ENCODE measurements at places on chromosomes 7 and 10.

- no peak for DNase-seq
Observed at GRCh38 chr10:97067716-97068391, 117.9 kb downstream of the SLIT1 start.

DNA sequence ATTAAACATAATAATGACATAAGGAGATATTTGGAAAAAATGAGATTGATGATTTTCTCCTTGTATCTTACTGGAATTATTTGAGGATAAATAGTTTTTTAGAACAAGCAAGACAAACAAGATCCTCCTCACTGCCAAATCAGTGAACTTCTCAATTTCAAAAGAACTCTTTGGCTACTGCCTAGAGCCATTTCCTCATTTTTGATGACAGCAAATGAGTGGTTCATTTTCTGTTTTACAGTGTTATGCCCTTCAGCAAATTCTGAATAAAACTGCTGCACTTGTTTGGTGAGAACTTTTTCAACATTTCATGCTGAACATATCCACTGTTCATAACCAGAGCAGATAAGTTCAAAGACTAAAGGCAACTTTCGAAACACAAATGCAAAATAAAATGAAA is 42.5 kb upstream of the AHR start:
- DNase-seq: no peak

DNA sequence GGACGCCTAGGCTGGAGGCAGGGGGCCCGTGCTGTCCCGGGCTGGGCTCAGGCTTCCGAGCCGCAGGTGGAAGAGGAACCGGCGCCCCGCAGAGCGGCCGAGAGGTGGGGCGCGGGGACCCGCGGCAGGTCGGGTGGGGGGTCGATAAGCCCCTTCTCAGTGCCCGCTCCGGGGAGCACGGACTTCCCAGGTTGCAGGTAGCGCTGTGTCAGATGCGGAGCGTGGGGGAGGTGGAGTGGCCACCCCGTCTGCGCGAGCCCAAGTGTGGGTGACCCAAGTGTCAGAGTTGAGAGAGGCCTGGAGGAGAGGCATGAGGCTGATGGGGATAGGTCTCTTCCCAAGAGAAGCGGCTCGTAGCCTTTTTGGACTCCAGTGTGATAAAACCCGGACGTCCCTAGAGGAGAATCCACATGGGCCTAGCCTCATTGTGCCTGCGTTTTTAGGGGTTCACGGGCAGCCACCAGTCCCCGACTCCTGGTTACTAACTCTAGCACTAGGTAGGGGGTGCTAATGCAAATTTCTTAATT is 580 bp downstream of the EEPD1 start:
- no peak for DNase-seq

DNA sequence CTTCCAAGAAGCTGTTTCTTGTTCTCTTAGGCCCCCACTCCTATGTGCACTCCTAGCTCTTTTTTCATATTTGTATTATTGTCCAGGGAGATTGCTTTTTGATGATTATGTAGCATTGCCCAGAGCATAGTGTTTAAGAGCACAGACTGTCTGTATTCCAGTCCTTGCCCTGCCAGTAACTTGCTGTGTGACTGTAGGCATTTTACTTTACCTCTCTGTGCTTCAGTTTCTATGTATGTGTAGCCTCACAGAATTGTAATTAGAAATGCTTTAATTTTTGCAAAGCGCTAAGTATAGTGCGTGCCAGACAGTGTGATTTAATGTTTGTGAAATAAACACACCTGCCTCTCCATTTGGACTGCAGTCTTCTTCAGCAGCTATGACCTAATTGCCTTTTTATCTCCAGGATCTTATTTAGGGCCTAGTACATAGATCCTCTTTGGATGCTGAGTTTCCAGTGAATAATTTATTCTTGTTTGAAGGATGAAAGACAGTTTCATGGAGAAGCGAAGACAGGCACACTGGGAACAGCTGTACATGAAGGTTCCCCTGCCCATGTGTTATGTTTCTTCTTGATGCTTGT is 1.4 kb downstream of the SEC23IP start:
- DNase-seq: no peak

GRCh38 chr7:129089521-129090212 is 34.8 kb upstream of the TNPO3 start:
- DNase-seq: no peak

GRCh38 chr7:94433224-94433623 is 38.5 kb downstream of the COL1A2 start:
- DNase-seq: no peak

DNA sequence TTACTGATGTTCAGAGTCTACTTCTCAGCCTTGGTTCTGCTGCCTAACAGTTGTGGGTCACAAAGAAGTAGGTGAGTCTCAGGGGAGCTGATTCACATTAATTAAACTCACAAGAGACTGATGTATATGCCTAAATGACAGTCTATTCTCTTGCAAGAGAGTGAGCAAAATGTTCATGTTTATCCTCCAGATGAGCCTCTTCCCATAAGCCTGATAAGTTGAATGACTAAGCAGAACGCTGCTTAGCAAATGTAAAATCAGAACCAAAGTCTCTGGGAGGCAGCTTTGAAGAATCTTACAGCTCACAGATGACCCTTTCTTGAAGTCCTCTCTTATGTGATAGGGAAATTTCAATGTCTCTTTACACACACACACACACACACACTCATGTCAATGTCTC is 1092.2 kb downstream of the TYW1 start:
- DNase-seq: no peak

GRCh38 chr7:22864301-22864700 is 41.7 kb upstream of the TOMM7 start:
- no peak for DNase-seq

- no peak for DNase-seq
Observed at GRCh38 chr7:49660170-49660783, 113.2 kb upstream of the VWC2 start.

DNA sequence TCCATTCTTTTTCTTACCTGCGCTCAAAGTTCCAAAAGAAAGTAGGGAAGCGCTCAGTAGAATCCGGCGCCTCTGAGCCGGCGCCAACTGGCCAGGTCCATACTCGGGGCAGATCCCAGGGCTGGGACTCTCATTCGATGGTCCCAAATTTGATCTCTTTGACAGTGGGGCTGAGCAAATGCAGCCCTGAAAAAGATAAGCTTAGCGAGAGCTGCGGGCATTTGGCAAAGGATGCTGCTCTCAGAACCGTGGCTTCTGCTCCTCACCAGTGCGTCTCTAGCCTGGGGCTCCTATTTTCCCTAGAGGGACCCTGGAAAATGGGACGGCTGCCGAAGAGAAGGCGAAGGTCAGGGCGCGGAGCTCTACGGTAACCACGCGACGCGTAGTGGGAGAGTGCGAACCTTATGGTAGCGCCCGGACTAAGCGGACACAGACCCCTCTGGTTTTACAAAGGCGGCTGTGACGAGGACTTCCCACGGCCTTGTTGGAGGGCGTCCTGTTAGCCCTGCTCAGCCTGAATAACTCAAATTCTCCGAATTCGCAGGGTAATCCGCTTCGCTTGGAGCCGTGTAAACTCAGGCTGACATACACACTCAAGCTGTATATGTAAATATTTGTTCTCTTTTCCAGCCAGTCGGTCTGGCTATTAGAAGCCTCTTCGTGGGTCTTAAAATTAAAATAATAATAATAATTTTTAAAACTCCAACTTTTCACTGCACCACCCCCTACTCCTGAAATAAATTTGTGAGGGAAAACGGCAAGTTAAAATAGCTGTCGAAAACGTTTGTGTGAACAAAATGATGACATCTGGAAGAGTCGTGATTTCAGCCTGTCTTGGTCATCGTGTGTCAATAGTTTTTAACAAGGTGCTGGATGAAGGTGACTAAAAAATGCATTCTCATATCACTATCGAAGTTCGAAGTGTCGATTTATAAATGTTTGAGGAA is 869 bp upstream of the TBX20 start:
- no peak for DNase-seq

- DNase-seq: no peak
Observed at GRCh38 chr10:17081431-17081830, 48.2 kb downstream of the CUBN start.

DNA sequence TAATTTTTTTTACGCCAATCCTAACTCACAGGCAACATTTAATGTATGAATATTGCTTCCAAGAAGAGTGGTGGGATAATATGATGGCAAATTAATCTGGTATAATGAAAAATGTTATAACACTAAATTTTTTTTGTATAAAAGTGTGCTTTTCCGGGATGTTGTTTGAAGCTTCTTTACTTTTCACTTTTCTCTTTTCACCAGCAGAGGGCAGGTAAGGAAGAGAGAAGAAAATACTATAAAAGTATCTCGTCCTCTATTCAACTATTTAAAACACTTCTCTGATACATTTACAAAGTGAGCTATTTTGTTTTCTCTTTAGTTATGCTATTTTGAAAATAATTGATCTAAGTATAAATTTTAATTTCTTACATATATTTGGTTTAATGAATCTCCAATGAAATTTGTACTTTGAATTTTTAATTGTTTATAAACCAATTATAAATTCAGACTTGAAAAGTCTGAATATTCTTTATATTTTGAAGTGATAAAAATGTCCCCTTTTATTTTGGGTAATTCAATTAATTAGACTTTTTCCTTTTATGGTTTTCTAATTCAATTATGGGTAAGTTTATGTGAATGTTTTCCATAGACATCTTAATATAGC is 20.7 kb upstream of the CFTR start:
- no peak for DNase-seq

DNA sequence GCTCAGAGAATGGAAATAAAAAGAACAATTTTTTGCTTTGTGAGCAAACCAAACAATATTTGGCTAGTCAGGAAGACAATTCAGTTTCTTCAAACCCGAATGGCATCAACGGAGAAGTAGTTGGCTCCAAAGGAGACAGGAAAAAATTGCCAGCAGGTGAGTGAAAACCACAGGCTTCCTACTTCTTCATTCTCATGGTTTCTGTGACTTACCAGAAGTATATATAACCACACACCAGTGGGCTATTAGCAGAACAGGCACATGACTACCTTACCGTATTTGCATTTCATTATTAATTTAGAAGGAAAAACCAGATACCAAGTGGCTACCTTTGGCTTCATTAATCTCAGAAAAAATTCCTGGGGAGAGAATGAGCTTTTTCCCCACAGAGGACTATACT is 8.8 kb downstream of the TDRD1 start:
- DNase-seq: no peak

DNA sequence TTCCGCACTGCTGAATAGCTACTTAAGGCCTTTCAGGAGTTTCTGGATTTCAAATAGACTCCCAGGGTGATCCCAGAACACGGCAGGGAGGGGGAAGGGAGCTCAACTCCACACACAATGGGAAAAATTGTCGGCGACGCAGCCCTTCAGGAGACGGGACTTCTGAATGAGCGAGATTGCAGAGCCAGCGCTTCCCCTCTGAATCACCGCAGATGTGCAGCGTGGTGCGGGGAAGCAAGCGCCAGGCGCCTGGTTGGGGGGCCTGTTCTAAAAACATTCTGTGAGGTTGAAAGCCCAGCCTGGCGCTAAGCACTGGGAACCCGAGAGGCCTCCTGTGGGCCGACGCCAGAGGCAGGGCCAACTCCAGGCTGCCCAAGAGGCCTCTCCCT is 163.3 kb downstream of the MAD1L1 start:
- no peak for DNase-seq

GRCh38 chr7:33804140-33804660 is 101.1 kb upstream of the BMPER start:
- no peak for DNase-seq

- DNase-seq: no peak
Observed at GRCh38 chr7:137832382-137832781, 14.4 kb downstream of the DGKI start.

DNA sequence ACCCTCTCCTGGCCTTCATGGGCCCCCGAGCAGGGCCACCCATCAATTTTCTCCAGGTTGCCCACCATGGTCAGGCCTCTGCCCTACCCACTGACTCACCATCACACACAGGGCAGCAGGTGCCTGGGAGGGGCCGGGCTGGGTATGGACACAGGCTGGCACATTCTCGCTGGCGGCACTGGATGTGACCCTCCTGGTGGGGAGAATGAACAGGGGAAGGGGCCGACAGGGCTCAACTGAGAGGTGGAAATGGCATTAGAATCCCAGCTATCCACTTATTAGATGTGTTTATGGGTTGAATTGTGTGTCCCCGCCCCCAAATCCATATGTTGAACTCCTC is 16.4 kb downstream of the KCP start:
- DNase-seq: no peak

DNA sequence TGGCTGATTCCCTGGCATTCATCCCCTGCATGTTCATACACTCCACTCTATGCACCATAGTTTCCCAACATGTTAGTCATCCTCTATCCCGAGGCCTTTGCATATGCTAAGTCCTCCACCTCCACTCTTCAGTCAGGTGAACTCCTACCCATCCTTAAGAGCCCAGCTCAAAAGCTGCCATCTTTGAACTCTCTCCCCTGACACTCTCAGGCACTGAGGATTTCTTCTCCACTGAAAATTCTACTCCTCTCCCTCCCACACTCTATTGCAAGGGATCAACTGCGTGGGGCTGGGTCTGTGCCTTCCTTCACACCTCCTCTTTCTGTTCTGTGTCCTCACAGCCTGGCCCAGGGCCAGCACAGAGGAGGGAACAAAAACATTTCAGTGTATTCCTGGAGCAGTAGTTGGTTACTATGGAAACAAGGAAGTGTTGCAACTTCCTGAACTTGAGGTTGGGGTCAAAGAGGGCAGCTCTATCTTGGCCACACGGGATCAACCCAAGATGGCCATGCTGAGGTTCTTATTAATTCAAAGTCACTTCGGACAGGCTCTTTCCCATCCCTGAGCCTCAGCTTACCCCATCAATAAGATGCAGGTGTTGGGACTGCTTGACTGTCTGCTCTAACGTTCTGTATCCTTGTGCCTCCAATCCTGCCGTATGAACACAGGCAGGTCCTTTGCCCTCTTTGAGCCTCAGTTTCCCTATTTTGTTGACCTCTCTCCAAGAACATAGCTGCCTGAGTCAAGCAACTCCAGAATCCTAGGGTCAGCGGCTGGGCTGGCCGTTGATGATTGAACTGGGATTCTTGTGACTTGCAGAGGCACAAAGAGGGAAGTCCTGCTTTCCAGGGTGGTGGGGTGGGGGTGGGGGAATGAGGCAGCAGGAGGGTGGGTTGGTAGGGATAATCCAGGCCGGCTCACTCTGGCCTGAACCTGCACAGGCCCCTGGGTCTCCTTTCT is 15.5 kb downstream of the ZMIZ1 start:
- no peak for DNase-seq

GRCh38 chr7:45036317-45036716 is 36.3 kb downstream of the CCM2 start:
- no peak for DNase-seq

DNA sequence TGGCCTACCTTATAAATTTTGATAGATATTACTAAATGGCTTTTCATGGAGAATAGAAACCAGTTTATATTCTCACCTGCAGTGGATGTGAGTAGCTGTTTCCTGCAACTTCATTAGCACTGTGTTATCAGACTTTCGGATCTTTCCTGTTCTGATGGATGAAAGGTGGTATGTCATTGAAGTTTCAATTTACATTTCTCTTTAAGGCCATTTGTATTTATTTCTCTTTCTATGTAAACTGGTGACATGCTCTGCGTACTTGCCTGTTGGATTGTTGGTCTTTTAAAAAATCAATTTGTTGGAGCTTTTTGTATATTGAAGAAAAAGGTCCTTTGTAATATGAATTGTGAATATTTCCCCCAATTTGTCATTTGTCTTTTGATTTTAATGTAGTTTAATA is 95.8 kb upstream of the STRIP2 start:
- no peak for DNase-seq
